ENCODE measurements at places on chromosomes 3 and 15.

DNA sequence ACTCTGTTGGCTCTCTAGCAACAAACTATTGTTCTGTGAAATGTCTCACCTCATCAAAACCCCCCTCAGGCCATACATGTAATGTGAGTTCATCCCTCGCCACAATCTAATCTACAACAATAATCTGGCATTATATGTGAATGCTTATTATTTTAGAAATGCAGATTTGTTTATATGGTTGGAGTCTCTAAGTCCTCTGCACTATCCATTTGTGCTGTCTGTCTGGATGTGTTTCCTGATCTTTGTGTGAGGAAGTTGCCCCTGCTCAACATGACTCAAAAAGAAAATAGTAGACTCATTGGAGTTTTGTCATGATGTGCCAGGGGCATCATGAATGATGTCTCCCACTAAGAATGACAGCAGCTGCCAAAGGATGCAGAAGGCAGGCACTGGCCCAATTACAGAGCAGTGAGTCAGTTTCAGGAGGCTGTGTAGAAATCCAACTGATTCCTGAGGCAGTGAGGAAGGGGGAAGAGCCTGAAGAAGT is 161.6 kb upstream of the PDZRN3 start:
- no peak for DNase-seq

GRCh38 chr3:161793194-161793930 is 296.8 kb downstream of the OTOL1 start:
- no peak for DNase-seq

- DNase-seq = no peak
These were observed 41.1 kb upstream of the NANOGP8 start for GRCh38 chr15:35126236-35126635.

- DNase-seq = no peak
These were observed 101.9 kb downstream of the TNIK start for GRCh38 chr3:171358181-171358880.

DNA sequence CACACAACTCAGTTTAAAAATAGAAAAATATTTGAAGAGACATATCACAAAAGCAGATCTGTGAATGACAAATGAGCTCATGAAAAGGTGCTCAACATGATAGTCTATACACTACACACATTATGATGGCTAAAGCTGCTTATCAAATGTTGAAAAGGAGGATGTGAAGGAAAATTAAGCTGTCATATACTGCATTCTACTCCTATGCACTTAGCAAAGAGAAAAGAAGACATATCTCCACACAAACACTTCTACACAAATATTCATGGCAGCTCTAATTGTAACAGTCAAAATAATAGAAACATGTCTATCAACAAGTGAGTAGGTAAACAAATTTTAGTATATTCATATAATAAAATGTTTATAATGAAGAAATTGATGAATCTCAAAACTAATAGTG is 540.5 kb downstream of the PLOD2 start:
- DNase-seq = no peak

DNA sequence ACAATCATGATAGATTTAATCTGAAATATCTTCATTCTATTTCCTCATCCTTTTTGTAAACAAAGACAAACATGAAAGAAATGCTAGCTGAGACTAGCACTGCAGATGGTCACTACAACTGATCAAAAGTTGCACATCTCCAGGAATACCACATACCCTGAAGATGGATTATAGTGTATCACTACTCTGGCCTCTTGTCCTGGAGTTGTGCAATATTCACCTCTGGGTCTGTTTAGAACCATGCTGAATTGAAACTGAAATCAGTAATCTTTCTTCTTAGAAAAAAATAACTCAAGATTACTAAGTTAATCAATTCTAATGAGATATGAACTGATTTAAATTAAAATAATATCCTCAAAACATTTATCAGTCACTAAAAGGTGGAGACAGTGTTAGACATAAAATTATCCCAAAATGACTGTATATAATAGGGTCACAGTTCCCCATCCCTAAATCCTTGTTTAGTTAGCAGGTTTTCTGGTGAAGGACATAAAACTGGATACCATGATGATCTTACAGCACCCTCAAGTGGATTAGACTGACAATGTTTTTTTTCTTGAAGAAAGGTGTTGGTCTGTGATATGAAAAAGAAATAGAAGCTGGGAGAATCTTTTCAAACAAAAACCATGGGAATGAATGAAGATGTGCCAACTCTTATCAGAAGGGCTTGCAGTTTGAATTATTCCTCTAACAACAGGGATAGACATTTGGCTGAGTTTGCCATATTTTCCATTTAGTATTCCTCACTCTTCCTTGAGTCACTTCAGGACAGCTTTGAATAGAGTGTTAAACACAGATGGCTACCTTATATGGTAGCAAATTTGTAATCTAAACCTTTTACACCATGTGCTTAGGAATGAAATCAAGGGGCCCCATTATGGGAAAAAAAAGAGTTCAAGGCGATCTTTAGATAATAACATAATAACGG is 7.1 kb upstream of the TTC14 start:
- DNase-seq = no peak

- no peak for DNase-seq
These were observed 2.5 kb downstream of the UBP1 start for GRCh38 chr3:33437556-33438283.

DNA sequence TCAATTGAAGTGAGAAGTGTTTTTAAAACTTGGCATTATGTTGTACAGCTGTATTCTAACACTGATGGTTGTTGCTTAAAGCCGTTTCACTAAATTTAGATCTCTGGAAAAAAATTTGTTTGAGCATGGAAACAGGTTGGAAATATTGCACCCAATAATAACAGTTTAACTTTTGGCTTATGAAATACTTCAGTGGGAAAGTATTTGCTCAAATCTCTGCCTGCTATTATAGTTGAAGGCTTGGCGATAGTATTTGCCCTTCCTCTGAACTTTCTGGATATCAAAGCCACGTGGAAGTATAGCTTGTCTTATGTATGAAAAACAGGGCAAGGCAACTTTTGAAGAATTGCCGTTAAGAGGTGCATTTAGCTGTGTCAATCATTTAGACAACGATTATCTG is 270.3 kb upstream of the LRRFIP2 start:
- DNase-seq = no peak

DNA sequence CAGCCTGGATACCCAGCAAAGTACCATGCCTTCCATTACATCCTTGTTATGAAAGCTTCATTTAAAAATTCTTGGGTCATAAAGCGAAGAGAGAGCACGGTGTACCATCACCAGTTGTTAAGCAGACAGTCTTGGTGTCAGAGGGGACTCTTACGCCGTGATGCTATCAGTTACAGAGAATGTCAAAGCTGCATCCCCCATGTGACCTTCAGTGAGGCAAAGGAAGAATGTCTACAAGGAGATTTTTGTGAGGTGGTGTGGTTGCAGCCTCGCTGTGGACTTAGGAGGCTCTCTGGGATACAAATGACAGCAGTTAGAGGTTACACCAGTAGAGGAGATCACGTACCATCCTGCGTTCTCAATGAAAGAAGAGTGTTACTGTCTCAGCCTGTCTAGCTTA is 278.3 kb downstream of the FEZF2 start:
- DNase-seq = no peak

DNA sequence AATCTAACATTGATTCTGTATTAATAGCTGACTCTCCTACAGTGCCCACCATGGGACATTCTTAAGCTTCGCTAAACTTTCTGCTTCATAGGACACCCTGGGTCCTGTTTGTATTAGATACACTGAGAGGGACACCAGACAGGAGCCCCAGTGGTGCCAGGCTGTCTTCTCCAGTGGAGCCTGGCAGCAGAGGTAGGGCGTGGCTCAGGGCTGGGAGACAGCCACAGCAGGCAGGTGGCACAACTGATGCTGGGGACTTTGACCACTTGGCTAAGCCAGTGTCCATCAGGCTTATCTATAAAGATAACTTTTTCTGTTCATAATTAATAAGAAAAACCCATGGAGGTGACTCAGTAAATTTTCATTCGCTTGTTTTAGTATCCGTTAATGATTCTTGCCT is 21.8 kb downstream of the NIPA1 start:
- no peak for DNase-seq

DNA sequence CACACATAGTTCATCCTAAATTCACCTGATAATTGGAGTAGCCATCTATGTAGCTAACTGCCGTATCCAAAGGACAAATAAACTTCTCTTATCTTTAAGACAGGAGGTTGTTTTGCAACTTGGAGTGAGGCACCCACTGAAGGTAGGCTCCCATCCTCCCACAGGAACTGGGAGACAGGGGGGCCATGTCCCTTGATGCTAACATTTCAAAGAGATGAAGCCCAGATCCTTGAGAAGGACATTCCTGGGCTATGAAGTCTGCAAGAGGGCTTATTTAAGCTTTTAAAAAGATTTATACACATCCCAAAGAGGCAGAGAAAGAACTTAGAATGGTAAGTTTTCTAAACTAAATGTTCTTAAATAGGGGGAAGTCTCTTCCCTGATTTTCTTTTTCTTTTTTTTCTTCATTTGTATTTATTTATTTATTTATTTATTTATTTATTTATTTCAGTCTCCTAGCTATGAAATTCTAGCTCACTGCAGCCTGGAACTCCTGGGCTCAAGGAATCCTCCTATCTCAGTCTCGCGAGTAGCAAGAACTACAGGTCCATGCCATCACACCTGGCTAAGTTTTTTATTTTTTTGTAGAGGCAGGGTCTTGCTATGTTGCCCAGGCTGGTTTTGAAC is 12.8 kb upstream of the MOBP start:
- DNase-seq = no peak

GRCh38 chr3:16303037-16303575 is 38.1 kb downstream of the OXNAD1 start:
- no peak for DNase-seq

GRCh38 chr3:23653647-23654525 is 151.9 kb upstream of the UBE2E1 start:
- no peak for DNase-seq
